ENCODE measurements at places on chromosomes 16 and 17.

- no peak for DNase-seq
Observed at GRCh38 chr17:80838311-80839025, 153.2 kb upstream of the CHMP6 start.

DNA sequence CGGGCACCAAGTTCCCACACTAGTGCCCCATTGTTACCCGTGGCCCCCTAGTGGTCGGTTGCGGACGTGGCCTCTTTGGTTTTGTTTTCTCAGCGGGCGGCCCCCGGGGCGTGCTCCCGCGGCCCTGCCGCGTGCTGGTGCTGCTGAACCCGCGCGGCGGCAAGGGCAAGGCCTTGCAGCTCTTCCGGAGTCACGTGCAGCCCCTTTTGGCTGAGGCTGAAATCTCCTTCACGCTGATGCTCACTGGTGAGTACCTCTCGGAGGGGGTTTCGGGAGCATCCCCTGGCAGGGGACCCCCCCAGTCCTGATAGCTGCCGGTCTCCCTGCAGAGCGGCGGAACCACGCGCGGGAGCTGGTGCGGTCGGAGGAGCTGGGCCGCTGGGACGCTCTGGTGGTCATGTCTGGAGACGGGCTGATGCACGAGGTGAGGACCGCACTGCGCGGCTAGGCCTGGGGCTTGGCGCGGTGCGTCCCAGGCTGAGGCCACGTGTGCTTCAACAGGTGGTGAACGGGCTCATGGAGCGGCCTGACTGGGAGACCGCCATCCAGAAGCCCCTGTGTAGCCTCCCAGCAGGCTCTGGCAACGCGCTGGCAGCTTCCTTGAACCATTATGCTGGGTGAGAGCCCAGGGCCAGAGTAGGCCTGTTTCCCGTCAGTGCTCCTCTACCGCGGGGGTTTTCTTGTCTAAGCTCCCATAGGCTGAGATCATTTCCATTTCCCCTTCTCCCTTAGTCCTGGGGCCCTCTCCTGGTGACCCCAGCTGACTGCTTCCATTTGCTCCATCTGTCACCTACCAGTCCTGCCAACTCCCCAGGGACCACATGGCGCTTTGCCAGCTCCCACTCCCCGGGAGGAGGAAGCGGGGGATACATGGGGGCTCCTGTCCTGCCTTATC, 1.7 kb downstream of the SPHK1 start:
- no peak for DNase-seq

DNA sequence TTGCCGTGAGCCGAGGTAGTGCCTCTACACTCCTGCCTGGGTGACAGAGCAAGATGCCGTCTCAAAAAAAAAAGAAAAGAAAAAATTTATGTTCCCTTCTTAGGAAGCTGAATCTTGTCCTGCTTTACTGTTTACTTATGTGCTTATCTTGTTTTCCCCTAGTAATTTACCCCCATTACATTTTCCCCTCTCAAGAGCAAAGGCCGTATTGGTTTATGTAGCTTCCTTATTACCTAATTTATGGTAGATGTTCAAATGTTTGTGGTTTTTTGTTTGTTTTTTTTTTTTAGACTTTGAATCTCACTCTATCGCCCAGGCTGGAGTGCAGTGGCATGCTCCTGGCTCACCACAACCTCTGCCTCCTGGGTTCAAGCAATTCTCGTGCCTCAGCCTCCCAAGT, 10.3 kb upstream of the SLC52A1 start:
- DNase-seq: no peak

DNA sequence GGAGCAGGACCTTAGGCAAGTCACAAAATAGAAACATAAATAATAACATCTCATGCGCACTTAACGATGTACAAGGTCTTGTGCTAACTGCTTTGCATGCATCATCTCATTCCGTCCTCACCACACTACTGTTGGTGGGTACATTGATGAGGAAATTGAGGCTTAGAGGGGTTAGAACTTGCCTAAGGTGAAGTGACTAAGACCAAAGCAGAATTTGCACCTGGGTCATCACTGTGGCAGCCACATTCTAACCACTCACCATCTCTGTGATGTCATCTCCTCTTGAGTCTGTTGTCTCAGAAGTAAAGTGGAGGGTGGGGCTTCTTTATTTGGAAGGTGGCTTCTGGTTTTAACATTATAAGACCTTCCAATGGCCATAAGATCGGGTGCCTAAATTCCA, 20.4 kb upstream of the TRIM25 start:
- DNase-seq: no peak

DNA sequence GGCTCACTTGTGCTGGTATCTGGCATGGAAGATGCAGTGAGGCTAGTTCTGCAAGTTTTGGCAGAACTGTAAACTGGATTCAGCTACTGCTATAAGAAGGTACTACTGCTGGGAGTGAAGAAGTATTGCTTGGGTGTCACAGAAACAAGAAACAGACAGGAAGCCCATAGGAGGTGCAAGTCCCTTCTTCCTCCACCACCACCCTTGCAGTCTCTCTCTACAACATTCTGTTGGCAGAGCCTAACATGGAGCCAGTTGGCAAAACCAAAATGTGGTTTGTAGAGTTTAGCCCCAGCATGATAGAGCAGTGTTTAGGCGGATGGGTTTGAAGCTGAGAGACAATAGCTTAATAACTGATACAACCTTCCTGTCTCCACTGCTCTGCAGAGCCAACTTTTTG, 72.6 kb downstream of the NLK start:
- DNase-seq: no peak

Data from globus pallidus (tissue), 1 donor.